ENCODE measurements at places on chromosomes 11 and 22.

DNA sequence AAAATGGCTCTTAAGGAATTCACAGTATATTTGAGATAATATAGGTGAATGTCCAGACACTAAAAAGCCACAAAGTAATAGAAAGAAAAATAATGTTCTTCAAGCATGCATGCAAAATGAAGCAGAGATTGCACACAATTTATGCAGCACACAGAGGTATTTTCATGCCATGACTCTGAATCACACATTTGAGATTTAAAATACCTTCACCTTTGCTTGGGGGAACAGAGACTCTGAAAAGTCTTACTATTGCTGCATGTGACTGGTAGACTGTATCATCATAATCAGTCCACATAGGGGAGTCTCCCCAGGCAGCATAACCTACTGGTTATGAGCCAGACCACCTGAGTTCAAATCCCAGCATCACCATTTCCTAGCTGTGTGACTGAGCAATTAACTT is 96.2 kb downstream of the RCN1 start:
- no peak for DNase-seq

DNA sequence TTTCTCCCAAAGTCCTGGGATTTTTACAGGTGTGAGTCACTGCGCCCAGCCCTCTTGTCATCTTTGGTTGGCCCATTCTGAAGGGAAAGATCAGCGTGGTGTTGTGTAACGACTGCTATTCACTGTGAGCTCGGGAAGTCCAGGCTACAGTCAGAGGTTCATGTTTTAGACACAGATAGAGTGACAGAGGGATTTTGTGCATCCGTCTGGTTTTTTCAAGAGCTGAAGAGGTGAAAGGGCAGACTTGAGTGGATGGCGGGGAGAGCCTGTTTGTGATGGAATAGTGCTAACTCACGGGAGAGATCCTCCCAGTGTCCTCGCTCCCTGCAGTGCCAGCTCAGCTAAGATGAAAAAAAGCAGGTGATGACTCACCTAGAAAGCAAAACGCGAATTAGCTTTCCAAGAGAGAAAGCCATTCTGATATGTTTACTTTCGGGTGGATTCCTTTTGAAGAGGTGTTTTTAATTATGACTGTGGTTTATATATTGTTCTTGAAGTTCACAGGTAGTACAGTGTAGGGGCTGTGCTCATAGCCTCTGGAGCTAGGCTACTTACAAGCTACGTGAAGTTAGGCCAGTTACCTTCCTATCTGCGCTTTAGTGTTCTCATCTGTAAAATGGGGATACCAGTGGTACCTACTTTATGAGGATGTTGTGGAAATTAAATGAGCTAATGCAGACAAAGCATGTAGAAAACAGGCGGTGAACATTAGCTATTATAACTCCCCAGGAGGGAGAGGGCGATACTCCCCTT is 67.2 kb downstream of the C11orf91 start:
- DNase-seq: no peak

DNA sequence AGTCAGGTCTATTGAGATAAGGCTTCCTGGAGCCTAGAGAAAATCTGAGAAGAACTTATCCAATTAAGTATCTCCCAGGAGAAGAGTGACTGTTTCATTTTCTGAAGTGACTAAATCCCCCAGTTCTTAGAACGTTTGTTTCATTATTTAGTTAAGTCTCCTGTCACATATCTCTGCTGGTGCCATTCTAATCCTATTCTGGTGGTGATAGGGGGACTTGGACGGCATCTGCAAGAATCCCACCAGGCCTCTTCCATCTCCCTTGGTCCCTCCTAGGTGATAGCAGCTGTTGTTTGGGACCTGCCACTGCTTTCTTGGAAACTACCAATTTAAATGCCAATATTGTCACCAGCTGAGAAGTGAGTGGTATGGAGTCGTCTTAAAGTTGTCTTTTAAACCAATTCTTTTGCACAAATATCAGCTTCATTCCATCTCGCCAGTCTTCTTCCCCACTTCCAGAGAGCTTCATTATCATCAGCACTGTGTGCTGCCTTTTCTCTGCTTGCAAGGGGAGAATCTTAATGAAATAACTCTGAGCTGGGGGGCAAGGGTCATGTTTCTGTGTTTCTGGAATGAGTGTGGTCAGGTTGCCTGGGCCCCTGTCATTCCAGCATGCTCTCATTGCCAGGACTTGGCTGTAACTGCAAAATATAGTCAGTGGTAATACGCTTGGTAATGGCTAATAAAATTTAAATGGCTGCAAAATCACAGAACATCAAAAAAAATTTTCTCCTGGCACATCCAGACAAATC is 104.8 kb downstream of the LDLRAD3 start:
- DNase-seq: peak; percentile 17

DNA sequence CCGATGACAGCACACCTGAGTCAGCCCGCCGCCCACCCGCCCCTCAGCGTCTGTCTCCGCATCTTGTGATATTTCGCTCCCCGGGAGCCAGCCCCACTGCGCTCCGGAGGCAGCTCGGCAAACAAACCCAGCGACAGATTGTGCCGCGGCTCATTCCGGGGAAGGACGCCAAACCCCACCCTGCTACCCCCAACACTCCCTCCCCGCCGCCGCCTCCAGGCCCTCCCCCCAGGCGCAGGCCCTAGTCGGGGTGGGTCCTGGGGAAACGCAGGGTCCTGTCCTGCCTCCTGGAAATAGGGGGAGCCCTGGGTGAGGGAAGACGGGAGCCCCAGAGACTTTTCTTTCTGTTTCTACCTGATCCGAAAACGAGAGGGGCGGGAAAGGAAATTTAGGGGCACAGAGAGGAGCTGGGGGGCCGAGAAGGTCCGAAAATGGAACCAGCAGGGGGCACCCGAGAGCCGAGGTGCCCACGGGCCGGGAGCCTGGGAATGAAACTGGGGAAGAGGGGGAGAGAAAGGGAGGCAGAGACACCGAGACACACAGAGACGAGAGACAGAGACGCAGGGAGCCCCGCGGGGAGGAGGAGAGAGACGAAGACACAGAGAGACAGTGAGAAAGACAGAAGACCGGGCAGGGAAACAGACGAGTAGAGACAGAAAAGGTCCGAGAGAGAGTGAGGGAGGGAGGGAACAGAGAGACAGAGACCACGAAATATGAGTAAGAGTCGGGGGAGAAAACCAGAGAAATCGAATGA is 1.7 kb upstream of the RTN4RL2 start:
- DNase-seq: peak; percentile 80

DNA sequence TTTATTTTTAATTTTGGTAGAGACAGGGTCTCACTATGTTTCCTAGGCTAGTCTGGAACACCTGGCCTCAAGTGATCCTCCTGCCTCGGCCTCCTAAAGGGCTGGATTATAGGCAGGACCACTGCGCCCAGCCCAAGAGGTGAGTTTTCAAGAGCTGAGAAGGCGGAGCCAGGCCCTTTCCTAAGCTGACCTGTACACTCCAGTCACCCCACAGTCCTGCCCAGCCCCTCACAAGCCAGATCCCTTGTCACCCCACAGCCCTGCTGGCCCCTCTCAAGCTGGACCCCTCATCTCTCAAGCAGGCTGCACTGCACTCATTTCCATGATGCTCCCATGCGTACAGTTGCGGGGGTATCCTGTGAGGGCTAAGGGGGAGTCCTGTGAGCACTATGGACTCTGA is 2.9 kb downstream of the DENND6B start:
- no peak for DNase-seq

DNA sequence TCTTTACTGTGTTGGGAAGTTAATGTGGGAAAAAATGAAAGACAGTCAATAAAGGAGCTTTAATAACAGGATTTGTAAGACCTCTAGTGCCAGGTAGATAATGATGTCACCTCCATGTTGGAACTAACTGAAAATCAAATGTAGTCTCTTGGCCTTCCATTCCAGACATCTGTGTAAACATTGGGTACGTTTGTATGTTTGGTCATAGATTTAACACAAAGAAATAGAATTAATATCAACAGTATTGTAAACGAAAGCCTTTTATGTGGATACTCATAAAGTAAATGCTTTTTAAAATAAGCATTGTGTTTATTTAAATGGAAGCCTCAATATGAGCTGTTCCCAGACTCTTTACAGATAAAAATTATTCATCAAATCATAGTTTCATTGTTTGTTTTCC is 605.7 kb downstream of the METTL15 start:
- DNase-seq: no peak

DNA sequence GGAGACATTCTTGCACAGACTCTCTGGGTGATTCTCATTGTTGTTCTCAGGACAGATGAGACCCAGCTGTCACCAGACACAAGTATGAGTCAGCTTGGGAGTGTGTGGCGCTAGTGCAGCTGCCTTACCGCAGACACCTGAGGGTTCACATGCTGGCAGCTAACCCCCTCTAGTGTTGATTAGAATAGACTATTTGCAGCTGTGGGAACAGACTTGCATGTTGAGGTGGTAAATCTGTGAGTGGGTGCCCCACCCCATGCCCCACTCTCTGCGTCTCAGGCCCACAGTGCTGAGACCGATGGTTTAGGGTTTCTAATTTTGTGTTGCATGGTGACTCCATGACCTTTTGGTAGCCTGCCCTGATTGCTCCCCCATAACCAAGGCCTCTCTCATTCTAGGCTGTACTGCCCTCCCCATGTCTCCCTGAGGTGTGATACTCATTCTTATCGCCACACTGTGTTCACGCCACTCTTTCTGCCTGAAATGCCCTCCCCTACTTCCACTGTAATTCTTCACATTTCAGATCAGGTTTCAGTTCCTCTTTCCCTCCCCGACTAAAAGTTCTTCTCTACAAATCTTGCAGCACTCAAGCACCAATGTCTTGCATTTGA is 73.7 kb upstream of the KIRREL3 start:
- peak; percentile 18 for DNase-seq

DNA sequence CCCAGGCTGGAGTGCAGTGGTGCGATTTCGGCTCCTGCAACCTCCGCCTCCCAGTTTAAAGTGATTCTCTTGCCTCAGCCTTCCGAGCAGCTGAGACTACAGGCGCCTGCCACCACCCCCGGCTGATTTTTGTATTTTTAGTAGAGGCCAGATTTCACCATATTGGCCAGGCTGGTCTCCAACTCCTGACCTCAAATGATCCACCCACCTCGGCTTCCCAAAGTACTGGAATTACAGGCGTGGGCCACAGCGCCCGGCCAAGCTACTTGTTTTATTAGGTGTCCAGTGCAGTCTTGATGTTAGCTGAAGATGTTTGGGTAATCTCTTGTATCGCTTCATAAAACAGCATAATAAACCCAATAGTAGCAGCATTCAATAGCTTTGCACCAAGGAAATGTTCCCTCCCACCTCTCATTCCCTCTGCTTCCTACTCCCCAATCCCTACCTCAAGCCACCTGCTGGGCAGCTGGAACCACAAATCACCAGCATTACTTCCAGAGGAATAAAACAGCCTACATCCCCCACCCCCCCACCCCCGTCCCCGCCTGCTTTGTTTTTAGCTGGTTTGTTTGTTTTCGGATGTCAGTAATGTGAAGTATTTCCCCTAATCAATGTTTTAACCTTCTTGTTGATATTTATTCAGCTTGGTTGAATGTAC is 11.0 kb upstream of the GRIK4 start:
- DNase-seq: no peak

GRCh38 chr11:120398132-120398531 is 61.9 kb downstream of the ARHGEF12 start:
- no peak for DNase-seq

GRCh38 chr11:70680781-70681281 is 282.5 kb downstream of the CTTN start:
- DNase-seq: no peak

GRCh38 chr11:110777775-110778174 is 65.5 kb upstream of the ARHGAP20 start:
- DNase-seq: no peak

DNA sequence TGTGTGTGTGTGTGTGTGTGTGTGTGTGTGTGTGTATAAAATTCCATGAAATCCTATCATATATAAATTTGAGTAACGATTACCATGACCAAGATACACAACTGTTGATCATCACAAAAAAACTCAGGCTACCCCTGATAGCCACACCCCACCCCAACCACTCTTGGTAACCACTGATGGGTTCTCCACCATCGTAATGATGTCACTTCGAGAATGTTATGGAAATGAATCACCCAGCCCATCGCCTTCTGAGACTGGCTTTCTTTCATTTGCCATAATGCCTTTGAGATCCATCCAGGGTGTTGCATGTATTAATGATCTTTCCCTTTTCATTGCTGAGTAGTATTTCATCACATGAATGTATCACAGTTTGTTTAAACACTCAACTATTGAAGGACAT is 496.0 kb downstream of the MIAT start:
- no peak for DNase-seq

- no peak for DNase-seq
Measured at GRCh38 chr11:77215106-77215505, 86.4 kb downstream of the GDPD4 start.

GRCh38 chr11:75191330-75191717 is 40.4 kb downstream of the SLCO2B1 start:
- DNase-seq: peak; percentile 50

DNA sequence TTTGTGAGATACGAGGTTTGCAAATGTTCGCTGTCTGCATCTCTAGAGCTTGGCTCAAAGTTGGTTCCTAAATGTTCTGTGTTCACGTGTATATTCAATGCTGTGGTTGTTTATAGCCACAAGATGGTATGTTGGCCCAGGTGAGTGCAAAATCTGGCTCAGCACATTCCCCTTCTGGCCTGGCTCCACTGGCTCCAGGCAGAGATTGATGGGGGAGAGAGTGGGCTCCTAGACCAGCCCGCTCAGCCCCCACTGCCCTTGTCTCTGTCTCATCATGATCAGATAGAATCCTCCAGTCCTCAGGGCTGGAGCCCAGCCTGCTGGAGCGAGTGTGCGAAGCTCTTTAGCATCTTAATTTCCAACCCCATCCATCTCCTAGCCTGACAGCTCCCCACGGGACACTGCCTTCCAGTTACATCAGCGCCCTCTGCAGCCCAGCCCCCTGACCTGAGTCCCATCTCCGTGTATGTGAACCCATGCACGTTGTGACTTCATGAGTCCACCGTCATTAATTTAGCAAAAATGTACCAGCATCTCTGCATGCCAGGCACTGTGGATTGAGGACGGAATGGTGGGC is 2.0 kb downstream of the P2RX3 start:
- DNase-seq: peak; percentile 81

DNA sequence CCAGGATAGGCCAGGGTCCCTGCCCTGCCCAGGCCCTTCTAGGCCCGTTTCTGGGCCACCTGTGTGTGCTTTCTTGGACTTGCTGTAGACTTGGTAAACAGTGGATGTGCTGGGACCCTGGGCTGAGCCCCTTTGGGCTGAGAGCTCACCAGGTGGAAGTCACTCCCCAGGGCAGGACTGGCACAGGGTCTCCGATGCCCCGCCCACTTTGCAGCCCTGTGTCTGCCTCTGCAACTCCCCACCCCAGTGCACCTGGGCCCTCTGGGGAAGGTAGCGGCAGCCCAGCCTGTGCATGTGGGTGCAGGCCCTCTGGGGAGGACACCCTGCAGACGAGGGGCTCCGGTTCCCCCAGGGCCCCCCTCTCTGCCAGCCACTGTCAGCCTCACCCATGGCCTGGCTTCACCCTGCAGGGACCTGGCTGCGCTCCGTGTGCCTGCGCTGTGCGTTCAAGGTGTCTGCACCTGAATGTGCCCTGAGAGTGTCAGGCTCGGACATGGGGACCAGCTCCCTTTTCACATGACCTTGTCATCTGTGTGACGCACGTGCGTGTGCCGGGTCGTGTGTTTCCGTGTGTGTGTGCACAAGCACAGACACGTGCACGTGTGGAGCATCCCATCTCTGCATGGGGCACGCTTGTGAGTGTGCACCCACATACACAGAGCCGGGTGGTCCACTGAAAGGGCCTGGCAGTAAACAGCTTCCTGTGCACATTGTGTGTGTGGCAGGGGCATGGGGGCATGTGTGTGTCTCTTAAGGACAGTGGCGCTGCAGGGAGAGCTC is 118.5 kb downstream of the KCNQ1OT1 start:
- no peak for DNase-seq

All from nephron progenitor cell (in vitro differentiated cells).